NCI-H2081 (cell line): ENCODE measurements at places on chromosomes 2 and 18.

- DNase-seq = no peak
Observed at GRCh38 chr2:119005555-119005954, 63.6 kb downstream of the MARCO start.

- DNase-seq = no peak
Observed at GRCh38 chr2:12762976-12763375, 46.2 kb downstream of the TRIB2 start.

DNA sequence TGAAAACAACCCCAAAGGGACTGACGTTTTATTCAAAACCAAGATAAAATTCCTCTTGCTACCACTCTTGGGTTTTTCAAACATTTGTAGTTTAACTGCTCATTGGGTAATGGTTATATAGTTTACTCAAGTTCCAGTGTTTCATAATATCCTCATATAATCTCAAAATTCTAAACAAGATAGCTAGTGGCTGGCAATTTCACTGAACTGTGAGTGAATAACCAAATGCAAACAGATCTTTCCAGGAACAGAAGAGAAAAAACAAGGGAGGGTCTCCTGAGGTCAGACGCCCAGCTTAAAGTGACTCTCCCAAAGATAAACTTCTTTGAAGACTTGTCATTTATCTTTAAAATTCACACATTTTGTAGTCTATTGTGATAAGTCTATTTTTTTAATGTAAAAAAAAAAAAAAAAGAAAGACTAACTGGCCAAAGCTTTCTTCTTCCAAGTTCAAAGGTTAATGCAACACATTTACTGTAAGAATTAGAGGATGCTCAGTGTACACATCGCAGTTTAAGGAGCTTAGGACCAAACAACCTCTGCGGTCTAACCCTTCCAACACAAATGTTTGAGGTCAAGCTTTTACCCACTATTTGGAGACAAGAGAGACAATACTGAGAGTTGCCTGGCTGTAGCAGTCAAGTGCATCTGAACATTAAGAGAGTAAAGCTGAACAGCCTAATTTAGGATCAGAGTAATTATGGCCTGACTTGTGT lies 26.6 kb downstream of the LPIN2 start:
- DNase-seq = no peak

- DNase-seq = no peak
Observed at GRCh38 chr2:210753386-210753785, 197.0 kb downstream of the CPS1 start.

DNA sequence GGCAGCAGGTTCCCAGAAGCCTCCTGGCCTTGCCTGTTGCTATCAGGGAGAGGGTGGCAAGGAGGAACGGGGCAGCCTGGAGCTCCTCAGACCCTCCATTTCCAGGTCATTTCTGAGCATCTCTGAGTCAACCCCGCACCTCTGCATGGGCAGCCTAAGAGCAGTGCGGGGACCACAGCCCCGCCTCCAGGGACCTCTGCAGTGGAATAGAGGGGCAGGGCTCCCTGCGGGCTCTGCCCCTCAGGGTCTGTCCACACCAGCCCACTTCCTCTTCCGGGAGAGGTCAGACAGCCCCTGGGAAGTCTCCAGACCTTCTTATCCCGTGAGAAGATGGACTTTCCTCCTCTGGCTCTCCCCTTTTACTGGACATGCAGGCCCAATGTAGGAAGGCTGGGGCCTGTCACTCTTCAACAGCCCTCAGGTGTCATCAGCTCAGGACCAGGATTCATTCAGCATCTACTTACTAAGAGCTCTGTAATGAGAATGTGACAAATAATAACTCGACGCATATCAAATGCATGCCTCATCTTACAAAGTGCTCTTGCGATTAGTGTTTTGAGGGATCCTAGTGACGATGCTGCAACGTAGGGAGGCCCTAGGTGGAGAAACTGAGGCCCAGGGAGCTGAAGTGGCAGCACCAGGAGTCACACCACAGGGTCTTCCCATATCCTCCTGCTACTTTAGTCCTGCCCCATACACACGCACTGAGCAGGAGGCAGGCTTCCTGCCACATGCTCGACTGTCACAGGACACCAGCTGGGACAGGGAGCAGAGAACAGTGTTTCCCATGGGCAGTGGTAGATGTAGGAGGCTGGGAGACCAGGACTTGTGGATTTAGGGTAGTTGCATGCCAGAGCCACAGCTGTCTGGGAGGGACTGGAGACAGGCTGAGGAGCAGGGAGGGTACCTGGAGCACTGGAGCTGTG lies 28.0 kb downstream of the SH2D6 start:
- DNase-seq = no peak

DNA sequence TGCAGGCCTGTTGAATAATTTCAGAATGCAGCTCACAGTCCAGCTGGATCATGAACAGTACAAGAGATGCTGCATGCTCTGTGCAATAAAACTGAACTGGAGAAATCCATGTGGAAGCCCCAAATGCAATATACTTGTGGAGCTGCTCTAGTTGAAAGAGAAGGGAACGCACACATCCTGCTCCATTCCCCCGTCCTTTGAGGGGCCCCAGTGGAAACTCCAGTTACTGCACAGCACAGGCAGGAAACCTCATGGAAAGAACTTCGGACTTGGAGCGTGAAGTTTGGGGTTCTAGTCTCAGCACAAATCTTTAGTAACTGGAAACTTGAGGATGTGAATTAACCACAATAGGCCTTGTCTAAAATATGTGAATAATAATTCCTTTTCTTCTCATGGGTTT lies 73.2 kb downstream of the PLA2R1 start:
- no peak for DNase-seq

DNA sequence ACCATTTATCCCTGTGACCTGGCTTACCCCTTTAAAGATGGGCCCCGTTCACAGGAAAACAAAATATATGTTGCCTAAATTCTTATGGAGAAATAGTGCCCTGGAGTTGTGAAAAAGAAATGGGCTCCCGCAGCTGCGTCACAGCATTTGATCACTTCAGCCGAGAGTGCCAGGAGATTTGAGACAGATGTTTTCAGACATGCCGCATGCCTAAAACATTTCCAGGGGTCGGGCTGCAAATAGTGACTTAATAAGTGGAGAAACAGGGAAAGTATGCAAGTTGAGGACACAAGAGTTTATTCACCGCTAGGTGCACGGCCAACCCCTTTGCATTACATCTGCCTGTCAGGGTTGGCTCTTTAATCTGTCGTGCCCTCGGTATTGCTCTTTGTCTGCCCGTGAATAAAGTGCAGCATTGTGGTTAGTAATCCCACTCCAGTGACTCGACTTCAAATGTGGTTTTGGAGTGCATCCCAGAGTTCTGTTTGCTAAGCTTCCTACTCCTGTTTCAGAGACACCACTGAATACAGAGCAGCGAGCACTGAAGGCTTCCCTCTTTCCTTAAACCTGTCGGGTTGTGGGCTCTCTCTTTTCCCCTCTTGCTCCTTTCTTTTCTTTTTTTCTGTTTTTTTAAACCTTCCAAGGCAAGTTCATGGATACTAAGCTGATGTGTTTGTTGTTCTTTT lies 187.5 kb downstream of the LTBP1 start:
- no peak for DNase-seq

DNA sequence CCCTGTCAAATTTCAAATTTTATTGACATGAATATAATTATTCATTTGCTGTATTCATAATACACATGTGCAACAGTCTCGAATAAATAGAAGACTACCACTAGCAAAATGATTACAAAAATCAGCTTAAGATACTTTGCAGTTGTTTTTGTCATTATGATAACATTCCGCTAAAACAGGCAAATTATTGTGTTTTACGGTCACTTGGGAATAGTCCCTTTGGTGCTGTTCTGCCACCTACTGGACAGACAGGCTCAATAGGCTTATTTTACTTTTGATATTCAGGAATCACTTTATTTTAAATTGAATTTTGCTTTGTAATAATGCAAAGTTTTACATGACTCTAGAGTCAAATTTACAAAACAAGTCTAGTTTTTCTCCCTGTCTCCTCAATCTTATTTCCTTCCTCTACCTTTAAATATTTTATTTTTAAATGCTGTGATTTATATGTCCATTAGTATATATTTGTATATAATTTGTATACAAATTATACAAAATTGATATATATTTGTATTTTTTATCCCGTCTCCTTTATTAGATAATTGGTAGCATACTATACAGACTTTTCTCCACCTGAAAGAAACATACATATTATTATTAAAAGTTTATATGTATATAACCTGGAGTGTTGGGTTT lies 456.3 kb downstream of the DLGAP1 start:
- DNase-seq = peak; percentile 49

DNA sequence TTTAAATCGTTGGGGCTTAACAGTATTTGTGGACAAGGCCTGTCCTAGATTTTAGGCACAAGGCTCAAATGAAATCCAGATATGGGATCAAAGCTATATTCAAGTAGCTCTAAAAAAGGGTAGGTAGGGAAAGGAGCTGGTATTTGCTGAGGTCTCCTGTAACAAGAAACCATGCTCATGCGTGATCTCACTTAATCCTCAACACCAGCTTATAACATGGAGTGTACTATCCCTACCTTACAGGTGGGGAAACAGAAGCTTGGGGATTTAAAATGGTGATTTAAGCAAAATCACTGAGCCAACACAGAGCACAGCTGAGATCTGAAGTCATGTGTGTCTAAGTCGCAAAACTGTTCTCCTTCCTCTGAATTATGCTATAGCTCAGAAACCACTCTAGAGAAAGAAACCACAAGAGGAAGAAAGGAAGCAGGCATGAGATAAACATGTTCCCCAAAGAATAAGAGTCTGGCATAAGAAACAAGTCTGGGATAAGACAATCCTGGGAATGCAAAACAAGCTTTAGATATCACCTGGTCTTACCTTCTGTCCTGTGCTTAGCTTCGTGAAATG lies 43.1 kb downstream of the CYRIA start:
- DNase-seq = no peak

- no peak for DNase-seq
Observed at GRCh38 chr18:48548011-48548771, 9.4 kb downstream of the CTIF start.

GRCh38 chr2:240160291-240161086 lies 20.0 kb upstream of the OTOS start:
- no peak for DNase-seq

DNA sequence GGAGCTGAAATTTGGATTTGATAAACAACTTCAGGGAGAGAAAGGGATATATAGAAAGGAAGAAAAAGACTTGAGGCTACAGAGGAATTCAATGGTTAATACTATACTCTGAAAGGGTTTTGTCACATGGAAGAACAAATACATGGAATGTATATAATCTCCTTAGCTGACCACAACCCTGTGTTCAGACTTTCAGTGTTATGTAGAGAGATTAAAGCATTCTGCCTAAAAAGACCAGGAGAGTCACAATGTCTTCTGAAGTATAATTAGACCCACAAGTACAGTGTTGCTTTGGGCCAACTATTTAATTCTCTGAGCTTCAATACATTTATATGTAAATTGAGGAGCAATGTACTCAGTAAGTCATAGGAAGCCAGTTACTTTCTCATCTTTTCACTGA lies 123.8 kb upstream of the FSHR start:
- DNase-seq = no peak

GRCh38 chr2:46580416-46580815 lies 101.1 kb downstream of the TMEM247 start:
- DNase-seq = no peak

- DNase-seq = no peak
Observed at GRCh38 chr2:143732871-143733270, 603.7 kb downstream of the ARHGAP15 start.

GRCh38 chr2:203209538-203209937 lies 29.3 kb upstream of the CYP20A1 start:
- DNase-seq = no peak

DNA sequence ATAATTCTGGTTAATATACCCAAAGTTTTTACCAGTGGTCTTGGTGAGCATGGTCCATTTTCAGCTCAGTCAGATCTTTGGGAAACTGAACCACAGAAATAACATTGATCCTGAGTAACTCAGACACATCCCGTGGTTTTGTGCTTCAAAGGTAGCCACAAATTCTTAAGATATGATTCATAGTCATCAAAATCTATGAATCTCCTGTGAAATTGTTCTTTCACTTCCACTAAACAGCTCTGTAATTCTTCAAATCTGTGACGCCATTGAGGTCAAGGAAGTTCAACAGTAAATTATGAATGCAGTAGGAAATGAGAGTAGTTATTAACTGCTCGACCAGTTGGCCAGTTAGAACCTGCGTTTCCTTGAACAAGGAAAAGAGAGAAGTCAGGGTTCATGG lies 147.3 kb downstream of the IRS1 start:
- DNase-seq = no peak

DNA sequence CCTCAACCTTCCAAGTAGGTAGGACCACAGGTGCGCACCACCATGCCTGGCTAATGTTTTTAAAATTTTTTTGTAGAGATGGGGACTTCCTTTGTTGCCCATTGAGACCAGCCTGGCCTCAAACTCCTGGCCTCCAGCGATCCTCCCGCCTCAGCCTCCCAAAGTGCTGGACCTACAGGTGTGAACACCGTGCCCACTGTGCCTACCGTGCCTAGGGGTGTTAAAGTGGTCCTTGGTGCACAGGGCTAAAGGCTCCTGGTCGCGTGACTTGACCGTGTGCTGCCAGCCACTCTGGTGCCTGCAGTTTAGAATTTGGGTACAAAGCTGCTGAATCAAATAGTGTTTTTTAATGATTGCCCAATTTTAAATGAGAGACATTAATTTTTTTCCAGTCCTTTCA lies 51.0 kb upstream of the KCNG2 start:
- no peak for DNase-seq

DNA sequence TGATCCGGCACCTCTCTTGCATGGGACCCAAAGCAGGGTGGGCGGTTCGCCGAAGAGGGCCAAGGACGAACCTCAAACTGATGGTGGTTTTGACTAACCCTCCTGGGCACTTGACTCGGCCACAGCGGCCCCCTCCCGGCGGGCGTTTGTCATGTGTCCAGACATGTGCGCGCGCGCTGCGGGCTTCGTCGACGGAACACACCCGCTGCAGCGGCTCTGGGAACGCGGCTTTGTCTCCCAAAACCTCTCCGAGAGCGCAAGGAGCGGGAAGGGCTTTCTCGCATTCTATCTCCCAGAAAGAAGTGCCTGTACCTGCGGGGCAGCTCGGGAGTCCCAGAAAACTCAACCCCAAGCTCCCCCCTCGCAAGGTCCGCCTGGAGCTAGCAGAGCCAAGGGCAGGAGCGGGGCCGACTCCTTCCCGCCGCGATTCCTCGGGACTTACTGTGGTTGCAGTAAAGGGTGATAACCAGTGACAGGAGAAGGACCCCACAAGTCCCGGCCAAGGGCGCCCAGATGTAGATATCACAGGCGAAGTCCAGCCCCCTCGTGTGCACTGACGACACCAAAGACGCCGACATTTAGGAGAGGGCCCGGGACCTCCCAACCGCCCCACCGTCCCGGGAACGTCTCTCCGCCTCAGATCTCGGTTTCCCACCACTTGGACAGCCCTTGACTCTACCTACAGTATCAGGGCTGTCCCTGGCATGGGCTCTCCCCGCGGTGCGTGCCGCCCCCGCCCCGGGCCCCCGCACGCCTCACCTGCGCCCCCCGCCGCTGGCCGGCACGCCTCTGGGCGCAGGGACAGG lies 1.6 kb downstream of the CD8A start:
- DNase-seq = no peak

DNA sequence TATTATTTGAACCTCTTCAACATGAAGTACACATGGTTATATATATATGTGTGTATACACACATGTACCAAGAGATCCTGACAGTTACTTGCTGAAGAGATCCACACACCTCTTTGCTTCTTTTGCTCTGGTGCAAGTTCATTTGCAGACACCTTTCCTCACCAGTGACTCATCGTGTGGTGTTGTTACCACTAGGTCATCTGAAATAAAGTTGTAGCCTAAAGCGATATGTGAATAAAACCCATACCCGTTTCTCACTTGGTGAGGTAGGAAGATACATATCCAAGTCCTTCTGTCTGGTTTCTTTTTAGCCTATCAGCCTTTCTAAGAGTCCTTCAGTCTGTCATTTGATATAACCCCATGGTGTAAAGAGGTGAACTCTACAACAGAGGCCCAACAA lies 379.4 kb upstream of the RAB12 start:
- no peak for DNase-seq

- no peak for DNase-seq
Observed at GRCh38 chr18:63210521-63210920, 109.0 kb downstream of the BCL2 start.
